ENCODE measurements at places on chromosomes 3 and 15.

DNA sequence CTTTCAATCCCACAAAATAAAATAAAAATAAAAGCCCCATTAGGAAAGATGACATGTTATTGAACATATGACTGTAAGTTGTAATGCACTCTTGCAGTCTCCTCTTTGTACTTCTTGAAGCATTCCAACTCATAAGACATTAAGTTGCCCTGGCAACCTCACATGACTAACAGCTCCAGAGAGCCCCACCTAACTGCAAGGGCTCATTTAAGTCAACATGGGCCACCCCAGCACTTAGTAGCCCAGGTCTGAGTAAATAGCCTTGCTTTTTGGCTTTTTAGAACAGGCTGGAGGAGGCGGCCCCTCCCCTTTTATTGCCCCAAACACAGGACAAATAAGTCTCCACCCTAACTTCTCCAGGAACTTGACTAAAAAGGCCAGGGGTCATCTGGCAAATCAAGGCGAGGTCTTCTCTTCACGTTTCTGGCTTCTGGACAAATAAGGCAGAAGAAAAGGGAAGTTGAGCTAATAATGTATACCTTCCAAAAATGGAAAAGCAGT is 135.1 kb downstream of the TMCO5A start:
- peak; percentile 92 for DNase-seq

DNA sequence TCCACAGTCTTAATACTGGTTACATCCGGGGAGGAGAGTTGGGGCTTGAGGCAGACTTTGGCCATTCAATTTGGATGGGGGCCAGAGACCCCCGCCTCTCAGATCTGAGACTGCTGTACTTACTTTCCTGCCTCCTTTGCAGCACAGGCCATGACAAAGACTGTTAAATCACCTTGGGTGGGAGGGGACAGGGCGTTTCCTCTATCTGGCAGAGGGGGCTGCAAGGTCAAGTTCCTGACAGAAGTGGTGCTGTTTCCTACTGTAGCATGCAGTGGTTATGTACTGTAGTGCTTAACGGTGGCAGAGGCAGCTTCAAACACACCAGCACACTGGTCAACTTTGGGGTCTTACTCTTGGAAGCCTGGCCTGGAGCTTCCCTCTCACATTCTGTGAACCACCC is 261.2 kb upstream of the LRRFIP2 start:
- no peak for DNase-seq

- DNase-seq, result no peak
Measured at GRCh38 chr3:143182866-143183664, 63.5 kb downstream of the CHST2 start.

- DNase-seq, result no peak
Measured at GRCh38 chr3:24155276-24155675, 210.2 kb downstream of the NR1D2 start.

- no peak for DNase-seq
Measured at GRCh38 chr3:5572168-5572567, 384.7 kb downstream of the EDEM1 start.

GRCh38 chr3:128549283-128550112 is 56.5 kb upstream of the GATA2 start:
- peak; percentile 3 for DNase-seq
